Fibroblast of skin of right biceps (primary cell): ENCODE measurements at places on chromosomes 6 and 20.
A peak's percentile ranks its signal among the peaks of the same experiment; 100 is the strongest.

DNA sequence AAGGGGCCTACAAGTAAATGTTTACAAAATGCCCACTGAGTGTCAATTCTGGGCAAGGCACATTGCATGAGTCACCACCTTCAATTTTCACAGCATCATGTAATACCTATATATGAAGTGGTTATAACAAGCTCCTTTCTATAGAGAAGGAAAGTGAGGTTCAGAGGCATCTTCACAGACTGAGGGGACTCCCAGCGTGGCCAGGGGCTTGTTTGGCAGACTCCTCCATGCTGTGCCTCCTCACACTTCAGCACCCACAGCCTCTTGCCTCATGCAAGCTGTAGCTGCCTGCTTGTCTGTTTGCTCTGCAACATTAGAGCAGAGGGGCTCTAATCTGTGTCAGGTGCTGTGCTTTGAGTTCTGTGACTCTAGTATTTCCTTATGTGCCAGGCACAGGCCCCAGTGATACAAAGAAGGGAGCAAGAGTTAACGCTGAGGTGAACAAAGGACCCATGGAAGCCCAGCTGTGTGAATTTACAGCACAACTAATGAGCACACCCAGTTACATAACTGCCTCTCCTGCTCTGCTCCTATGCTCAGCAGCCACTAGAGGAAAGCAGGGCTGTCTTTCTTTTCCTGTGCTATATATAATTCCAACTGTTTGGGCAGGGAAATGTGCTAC is 72.3 kb downstream of the ZHX3 start:
- DNase-seq, result no peak

DNA sequence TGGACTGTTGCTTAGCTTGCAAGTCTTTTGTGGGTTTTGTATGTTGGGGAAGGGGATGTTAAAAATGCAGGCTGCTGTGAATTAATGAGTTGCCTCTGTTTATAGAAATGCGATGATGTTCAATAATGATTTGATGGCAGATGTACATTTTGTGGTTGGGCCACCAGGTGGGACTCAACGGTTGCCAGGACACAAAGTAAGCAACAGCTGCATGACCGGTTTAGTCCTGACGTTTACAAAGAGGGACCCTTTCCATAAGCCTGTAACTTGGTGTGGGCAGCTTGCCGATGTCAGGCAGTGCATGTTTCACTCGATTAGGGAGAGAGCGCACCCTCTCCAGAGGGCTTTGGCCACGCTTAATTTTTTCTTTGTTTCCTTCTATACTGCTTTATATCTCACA is 1.3 kb downstream of the BTBD3 start:
- DNase-seq, result peak; percentile 22

DNA sequence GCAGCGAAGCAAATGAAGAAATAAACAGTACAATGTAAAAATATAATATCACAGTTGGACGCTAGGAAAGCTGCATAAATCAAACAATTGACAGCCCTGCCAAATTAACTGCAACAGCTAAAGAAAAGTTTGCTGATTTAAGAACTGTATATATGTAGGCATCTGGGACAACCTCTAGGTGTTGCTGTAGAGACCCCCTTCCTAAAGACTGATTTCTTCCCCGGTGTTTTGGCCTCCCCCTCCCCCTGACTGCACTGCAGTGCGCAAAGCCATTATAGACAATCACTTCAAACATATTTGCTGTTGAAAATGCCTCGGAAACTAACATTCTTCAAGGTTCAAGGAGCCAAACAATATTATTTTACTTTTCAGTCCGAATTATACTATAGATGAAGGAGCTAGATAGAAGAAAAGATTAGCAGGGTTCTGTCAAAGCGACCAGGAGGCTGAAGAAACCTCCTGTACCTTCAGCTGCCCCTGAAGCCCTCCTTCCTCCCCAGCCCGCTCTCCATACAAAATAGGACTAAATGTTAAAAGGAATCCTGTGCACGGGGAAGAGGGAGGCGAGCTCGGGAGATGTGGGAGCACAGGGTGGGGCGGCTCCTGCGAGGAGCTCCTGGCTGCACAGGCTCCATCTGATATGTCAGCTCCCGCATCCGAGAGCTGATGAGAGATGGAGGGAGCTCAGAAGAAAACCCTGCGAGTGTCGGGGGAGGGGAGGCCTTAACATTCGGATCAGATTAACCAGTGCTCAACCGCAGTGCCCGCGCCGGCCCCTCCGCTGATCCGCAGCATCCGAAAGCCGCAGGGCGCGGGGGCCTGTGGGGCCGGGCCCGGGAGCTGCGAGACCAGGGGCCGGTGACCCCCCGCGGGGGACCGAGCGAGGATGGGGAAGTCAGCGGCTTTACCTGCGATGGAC is 822 bp downstream of the ELOVL4 start:
- DNase-seq, result peak; percentile 48

GRCh38 chr6:90294614-90294988 is 2.0 kb downstream of the BACH2 start:
- DNase-seq, result no peak

DNA sequence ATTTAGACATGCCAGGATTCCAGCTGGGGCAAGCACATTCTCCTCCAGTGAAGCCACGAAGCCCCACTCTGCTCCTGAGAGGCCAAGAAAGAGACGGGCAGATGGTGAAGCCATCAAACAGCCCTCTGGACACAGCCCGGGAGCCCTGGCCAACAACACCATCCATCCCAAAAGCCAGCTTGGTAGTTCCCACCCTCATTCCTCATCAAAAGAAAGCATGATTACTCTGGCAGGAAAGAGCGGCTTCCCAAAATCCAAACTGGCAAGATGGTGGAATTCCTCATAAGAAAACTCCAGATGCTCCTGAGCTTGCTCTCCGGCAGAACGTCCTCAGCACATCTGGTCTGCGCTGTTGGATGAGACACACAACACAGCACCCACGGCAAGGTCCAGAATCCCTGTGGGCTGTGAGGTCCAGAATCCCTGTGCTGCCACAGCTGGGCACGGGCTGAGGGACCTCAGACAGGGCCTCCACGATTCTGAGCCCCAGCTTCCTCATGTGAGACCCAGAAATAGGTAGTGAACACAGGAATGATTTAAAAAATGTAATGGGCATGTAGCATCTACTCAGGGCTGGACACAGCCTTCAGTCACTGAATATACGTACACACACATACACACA is 52.6 kb downstream of the THBS2 start:
- no peak for DNase-seq

- DNase-seq, result no peak
These were observed 95.8 kb downstream of the RNF182 start for GRCh38 chr6:14020551-14020950.
